ENCODE measurements at places on chromosomes 12 and 14. TPM values are rescaled to one million over a fixed set of nuclear protein-coding genes. Genes with fewer than 3 reads are reported as not detected.

KIF26A gene
- total RNA-seq = 7.2 TPM

DNA sequence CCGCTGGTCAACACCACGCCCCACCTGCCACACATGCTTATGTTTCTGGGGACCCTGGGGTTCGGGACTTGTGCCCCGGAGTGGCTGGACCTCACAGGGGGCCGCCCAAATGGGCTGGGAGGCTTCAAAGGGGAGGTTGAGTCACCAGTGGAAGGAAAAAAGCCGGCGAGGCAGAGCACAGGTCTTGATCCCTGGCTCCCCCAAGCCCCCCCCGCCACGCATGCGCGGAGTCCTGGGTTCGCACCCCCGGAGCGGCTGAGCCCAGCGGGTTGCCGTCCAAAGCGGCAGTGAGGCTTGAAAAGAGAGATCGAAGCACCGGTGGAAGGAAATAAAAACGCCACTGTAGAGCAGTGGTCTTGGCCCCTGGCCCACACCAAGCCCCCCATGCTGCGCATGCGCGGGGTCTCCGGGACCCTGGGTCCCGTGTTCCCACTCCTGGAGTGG lies 313.5 kb downstream of the ALG10 start:
- no peak for DNase-seq

JAG2 gene
- total RNA-seq = 23.2 TPM

GRCh38 chr12:131619736-131620506 lies 91.0 kb upstream of the SFSWAP start:
- peak; percentile 12 for DNase-seq

CPNE6 gene
- not detected for total RNA-seq

PLA2G1B gene
- total RNA-seq = not detected

DNA sequence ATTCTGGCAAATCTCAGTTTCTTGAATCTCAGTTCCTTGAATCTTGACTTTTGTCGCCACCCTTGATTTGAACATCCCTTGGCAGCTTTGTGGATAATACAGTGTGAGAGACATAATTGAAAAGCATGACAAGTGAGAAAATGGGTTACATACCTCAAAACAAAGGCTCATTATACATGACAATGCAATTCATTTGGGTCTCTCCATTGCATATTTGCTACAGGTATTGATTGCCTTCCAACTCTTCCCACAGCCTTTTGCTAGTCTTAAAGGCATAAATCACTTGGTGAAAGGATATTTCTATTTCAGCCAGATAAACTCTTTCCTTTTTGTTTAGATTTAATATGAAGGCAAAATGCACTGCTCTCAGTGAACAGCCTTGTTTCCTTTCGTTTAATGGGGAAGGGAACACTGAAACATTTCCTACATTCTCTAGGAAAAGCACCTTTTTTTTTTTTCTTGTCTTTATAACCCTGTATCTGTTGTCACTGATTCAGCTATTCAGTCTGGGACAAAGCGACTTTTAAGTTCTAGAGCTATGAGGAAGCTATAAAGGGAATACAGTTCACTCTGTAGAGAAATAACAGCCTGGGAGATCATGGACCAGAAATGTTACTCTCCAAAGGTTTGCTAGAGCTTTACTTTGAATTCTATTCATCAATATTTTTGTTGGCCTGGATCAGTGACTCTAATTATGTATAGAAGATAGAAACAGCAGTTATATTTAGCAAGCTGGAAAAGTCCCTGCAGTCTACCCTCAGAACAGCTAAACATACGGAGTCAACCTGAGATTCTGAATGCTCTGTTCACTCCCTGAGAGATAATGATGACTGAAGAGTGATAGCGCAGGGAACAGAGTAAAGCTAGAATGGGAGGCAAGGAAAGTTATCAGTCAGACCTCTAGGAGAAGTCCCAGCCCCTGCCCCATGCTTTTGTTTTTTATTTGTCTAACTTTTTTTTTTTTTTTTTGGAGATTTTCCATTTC lies 311.4 kb downstream of the RGS6 start:
- no peak for DNase-seq

PIANP gene
- total RNA-seq = not detected

DNA sequence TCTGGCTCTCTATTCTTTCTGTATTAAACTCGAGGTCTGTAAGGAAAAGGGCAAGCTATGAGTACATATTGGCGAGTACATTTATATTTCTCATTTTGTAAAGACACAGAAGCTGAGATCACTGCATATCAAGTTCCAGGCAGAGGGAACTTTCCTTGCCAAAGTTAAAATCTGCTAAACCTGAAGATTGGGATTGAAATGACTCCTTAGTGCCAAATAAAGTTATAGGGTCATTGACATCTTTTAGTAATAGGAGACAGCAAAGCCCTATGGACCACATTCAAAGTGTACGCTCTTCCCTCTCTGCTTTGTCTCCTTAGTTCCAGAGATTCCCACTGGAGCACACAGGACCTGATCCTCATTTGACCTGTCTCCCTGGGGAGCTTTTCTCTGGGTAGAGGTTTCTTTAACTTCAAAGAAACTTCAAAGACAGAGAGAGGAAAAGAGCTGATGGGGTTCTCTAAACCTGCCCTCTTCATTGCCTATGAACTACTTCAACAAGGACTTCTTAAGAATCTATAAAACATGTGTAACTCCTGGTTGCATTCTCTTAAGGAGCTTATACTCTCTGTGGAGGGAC lies 42.6 kb upstream of the PTPRR start:
- no peak for DNase-seq

TMEM120B gene
- total RNA-seq = 6.8 TPM

- DNase-seq = no peak
Measured at GRCh38 chr14:90132821-90133570, 71.2 kb downstream of the KCNK13 start.

OTUB2 gene
- total RNA-seq = 0.38 TPM

DNA sequence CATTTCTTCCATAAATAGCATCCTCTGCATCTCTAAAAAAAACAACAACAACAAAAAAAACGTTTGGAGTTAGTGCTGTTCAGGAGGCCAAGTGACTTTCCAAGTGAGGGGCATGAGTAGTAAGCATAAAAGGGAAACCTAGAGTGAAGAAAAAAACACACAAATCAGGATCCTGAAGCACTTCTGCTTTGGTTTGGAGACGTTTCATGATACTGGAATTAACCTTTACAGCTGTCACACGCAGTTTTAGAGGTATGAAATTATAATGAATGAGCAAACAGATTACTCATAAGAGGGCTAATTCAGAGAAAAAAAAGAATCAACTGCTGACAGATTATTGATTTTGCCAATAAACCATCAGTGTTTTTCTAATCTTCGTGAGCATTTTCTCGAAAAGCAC lies 3.8 kb downstream of the SRSF9 start:
- no peak for DNase-seq

GYS2 gene
- total RNA-seq = not detected

RHNO1 gene
- 3.8 TPM for total RNA-seq

GRCh38 chr12:32379667-32380066 lies 19.7 kb upstream of the FGD4 start:
- no peak for DNase-seq

DNA sequence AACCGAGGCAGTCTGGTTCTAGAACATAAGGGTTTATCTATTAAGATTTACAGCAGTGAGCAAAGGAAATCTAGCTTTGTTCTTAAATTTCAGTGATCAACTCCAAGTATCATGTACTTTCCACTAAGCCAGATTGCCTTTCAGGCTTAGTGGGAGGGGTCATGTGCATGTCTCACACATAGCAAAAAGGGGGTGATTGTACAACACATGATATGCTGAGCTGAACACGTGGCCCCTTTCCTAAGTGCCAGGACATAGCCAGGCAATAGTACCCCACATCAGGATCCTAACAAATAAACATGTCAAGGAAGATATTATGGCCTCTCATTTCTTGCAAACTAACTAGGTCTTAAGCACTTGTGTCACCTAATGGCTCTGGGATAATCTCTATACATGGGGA lies 347.2 kb downstream of the C12orf75 start:
- no peak for DNase-seq

NGB gene
- total RNA-seq = not detected

DNA sequence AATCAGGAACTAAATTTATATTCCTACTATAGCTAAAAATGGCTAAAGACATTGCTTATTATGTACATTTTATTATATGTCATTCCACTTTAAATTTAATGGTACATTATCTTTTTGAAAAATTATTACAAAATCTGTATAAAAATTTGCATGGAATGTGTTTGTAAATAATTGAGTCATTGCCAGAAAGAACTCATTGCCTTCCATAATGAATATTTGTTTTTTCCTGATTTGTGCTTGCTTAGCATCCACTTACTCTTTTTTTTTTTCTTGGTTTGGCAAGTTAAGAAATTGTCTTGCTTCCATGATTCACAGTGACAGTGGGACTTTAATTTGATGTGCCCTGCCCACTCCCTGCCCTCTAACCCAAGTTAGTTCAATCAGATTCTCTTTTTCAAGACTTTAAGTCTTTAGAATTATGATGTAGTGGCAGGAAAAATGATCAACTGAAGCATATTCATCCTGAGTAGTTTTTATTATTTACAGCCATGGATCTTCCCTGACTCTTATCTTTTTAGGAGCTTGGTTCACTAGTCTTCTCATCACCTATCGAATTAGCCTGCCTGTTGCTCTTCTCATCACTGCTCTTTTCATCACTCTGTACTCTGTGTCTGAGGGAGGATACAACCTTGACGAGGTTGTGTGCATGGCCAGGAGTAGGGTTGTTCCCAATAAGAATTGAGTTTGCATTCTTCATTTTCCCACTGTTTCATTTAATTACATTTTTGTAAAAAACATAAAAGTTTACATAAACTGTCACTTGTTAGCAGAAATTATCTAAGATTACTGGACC lies 442.0 kb downstream of the BTG1 start:
- no peak for DNase-seq

NANOG gene
- not detected for total RNA-seq

GRCh38 chr12:106974511-106974910 lies 12.4 kb downstream of the MTERF2 start:
- DNase-seq = no peak

DNA sequence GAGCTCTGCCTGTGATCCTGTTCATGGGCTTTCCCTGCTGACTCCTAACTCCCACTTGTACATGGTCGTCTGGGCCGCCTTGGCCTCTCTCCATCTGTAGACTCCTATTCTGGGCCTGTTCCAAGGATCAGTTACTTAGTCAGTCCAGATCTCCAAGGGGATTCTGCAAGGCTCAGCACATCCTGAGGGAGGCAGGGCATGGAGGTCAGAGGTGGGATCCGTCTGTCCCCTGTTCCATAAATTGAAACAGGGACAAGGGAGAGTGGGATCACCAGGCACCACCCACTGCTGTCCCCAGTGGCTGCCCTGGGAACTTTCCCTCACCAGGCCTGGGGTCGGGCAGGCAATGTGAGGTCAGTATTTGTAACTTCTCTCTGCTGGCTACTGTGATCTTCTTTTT lies 43.5 kb downstream of the KCTD10 start:
- DNase-seq = peak; percentile 15

- no peak for DNase-seq
Measured at GRCh38 chr12:130975116-130975515, 21.4 kb downstream of the ADGRD1 start.

- no peak for DNase-seq
Measured at GRCh38 chr12:49091836-49092085, 2.8 kb downstream of the DHH start.

KCNH3 gene
- total RNA-seq = 0.32 TPM

DNA sequence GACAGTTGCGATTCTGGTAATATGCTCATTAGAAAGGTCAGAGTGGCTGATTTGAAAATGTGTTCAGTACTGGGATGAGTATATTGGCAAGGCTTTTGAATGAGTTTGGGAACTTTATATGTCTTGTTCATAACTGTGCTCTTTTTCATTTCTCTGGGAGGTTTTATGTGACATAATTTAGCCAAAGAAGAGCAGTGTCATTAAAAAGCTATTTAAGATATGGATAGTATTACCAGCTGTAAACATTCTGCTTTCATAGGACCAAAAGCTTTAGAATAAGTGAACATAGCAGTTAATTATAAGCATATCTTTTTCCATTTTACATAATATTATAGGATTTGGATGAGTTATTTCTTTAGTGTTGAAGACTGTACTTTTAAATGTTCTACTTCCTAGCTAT lies 260.4 kb downstream of the TTC6 start:
- no peak for DNase-seq

CSRNP2 gene
- 22.5 TPM for total RNA-seq

- DNase-seq = no peak
Measured at GRCh38 chr12:108361606-108362005, 22.5 kb upstream of the CMKLR1 start.

DNA sequence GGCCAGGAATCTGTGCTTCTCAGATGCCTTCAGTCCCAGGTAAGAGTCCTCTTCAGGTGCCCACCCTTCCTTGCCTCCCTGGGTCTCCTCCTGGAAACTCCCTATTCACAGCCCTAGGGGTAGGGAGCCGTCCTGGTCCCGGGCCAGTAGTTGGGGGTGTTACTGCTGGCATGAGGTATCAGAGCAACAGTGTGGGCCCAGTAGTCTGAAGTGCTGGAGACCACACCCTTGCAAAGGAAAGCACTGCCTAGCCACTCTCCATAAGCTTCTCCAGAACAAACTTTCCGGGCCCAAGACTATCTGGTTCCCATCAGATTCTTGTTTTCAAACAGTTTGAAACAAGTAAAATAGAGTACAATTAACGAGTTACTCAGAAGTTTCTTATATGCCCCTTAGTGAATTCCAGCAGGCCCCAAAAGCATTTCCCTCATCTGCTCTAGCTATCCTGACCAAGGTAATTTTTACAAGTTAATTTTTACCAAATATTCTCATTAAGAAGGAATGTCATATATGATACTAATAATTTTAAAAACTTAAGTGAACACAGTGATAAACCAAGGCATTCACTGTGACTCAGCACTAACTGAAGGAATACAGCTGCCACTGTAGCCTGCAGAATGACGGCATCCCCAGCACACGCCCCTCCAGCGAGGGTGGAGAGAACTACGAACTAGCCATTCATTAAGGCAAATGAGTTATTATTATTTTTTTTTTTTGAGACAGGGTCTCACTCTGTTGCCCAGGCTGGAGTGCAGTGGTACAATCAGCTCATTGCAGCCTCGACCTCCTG lies 49.4 kb downstream of the MOK start:
- no peak for DNase-seq

- DNase-seq = no peak
Measured at GRCh38 chr14:94054401-94054800, 26.6 kb downstream of the DDX24 start.

SAMD15 gene
- total RNA-seq = 1.2 TPM

DNA sequence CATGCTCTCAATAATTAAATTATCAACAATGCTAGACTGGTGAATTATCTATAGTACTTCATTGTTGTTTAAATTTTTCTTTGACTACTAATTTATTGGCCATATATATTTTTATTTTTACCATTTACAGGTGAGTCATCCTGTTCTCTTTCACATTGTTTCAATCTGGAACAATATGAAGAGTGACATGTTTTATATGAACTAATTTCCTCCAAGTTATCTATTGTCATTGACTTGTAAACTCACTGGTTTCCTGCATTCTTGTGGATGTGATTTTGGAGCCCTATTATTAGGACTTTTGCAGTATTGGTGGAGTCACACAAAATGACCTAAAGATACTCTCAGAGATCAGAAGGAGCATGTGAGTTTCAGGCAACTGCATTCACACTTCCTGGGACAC lies 297.7 kb downstream of the AEBP2 start:
- DNase-seq = no peak

TUNAR gene
- total RNA-seq = not detected

GRCh38 chr12:113048716-113049127 lies 7.8 kb upstream of the DTX1 start:
- DNase-seq = no peak

CERS5 gene
- total RNA-seq = 6.8 TPM

GRCh38 chr12:40692765-40693206 lies 547 bp downstream of the CNTN1 start:
- no peak for DNase-seq

- peak; percentile 86 for DNase-seq
Measured at GRCh38 chr12:6226002-6226678, 25.9 kb downstream of the CD9 start.

GRCh38 chr12:57761391-57761998 lies 5.4 kb downstream of the CYP27B1 start:
- no peak for DNase-seq
